ENCODE measurements at places on chromosomes 1 and 21. TPM values are rescaled to one million over a fixed set of nuclear protein-coding genes. Genes with fewer than 3 reads are reported as not detected.

CD48 gene
- not detected for total RNA-seq

DMRTA2 gene
- not detected for total RNA-seq

SPRR2E gene
- not detected for total RNA-seq

ARHGEF16 gene
- total RNA-seq, result 0.38 TPM

MROH9 gene
- 0.85 TPM for total RNA-seq

OR2AK2 gene
- total RNA-seq, result not detected

LAPTM5 gene
- 0.28 TPM for total RNA-seq

LENEP gene
- total RNA-seq, result not detected

AK2 gene
- 185 TPM for total RNA-seq

TMEM51 gene
- total RNA-seq, result 7.0 TPM

NCDN gene
- 32.8 TPM for total RNA-seq

OR11L1 gene
- not detected for total RNA-seq

OR2G6 gene
- total RNA-seq, result not detected

PLA2G2A gene
- not detected for total RNA-seq

CFAP45 gene
- total RNA-seq, result 0.28 TPM

ST3GAL3 gene
- total RNA-seq, result 22.6 TPM

AMPD2 gene
- 98.4 TPM for total RNA-seq

KLF17 gene
- total RNA-seq, result 0.19 TPM

ADAMTS5 gene
- 3.8 TPM for total RNA-seq

AMY2A gene
- total RNA-seq, result not detected

RYR2 gene
- total RNA-seq, result not detected

NPL gene
- 2.1 TPM for total RNA-seq

BEND5 gene
- total RNA-seq, result under 0.01 TPM

Data from regular cardiac myocyte (primary cell).